ENCODE measurements at places on chromosomes 7 and 10. TPM values are rescaled to one million over a fixed set of nuclear protein-coding genes. Genes with fewer than 3 reads are reported as not detected.

GRCh38 chr10:101358706-101359300, 4.8 kb downstream of the BTRC start:
- H3K27me3 ChIP-seq, result no peaks in the 10 kb centered on the region
- H3K4me3 ChIP-seq, result no peak overlapping the region
- H3K4me1 ChIP-seq, result no peaks in the 10 kb centered on the region
- peak overlapping the region; percentile 58 for H3K27ac ChIP-seq
- no peaks in the 10 kb centered on the region for H3K36me3 ChIP-seq
- no peak for DNase-seq

Gene AP3M1
- 20.2 TPM for total RNA-seq

DNA sequence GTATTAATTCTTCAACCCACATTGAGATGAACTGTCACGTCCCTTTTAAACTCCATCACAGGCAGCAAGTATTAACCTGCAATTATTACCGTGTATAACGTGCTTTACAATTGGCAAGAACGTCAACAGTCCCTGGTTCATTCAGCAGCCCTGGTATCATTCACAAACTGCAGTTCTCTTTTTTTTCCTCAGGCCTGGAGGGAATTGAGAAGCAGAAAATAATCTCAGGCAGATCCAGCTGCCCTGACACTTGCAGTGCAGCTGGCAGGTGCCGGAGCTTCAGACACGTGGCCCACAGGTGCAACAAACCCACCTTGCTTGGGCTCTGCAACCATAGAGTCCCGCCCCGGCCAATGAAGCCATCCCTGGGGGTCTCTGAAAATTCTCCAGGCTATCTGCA, 137.3 kb downstream of the PLXNA4 start:
- H3K4me3 ChIP-seq, result no peak overlapping the region
- DNase-seq, result no peak
- H3K27me3 ChIP-seq, result no peaks in the 10 kb centered on the region
- peaks cover 47% of the 10 kb centered on the region for H3K4me1 ChIP-seq

GRCh38 chr7:18276380-18276779, 219.2 kb upstream of the HDAC9 start:
- H3K4me1 ChIP-seq, result no peaks in the 10 kb centered on the region
- no peaks in the 10 kb centered on the region for H3K36me3 ChIP-seq
- H3K4me3 ChIP-seq, result no peak overlapping the region
- H3K27me3 ChIP-seq, result no peaks in the 10 kb centered on the region
- no peak for DNase-seq

Gene HECW1
- total RNA-seq, result not detected

- no peaks in the 10 kb centered on the region for H3K27me3 ChIP-seq
- no peak overlapping the region for H3K27ac ChIP-seq
- H3K4me1 ChIP-seq, result no peaks in the 10 kb centered on the region
- no peaks in the 10 kb centered on the region for H3K36me3 ChIP-seq
- DNase-seq, result no peak
Measured at GRCh38 chr10:127151541-127151940, 44.9 kb downstream of the INSYN2A start.

DNA sequence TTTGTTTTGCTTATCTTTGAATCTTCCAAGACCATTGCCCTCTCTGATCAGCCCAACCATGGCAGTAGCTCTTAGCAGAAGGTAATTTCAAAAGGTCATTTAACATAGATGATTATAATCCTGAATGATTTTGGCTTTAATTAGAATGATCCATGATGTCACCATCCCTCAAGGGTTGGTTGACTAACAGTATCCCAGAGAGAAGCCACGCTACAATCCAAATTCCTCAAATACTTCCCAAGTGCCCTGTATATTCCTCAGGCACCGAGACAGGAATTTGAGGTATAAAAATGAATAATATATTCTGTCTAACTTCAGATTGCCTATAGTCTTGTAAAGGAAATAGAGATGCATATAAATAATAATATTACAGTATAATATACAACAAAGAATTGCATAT, 42.1 kb upstream of the TMEM196 start:
- no peak overlapping the region for H3K27ac ChIP-seq
- no peak for DNase-seq
- H3K27me3 ChIP-seq, result no peaks in the 10 kb centered on the region
- H3K36me3 ChIP-seq, result no peaks in the 10 kb centered on the region
- H3K4me1 ChIP-seq, result no peaks in the 10 kb centered on the region

DNA sequence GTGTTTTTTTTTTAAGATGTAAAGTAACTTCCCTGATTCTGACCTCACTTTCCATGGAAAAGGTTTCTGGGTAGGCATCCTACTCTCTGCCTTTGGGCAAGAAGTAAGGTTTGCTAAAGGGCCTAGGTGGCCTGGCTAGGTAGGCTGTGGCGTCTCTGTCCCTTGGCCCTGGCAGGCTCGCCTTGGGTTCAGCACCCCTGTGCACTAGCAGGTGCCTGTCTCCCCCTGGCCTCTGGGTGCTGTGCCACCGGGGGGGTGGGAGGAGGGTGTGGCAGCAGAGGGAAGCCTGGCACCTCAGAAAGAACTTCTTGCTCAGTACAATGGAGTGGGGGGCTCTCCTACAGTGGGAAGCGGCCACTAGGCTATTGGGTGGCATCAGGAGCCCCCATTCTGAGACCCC, 14.0 kb downstream of the TECPR1 start:
- no peaks in the 10 kb centered on the region for H3K4me1 ChIP-seq
- peaks cover 29% of the 10 kb centered on the region for H3K36me3 ChIP-seq
- no peak overlapping the region for H3K4me3 ChIP-seq
- H3K27me3 ChIP-seq, result no peaks in the 10 kb centered on the region
- no peak overlapping the region for H3K27ac ChIP-seq

GRCh38 chr10:94623572-94623971, 60.0 kb upstream of the CYP2C18 start:
- no peaks in the 10 kb centered on the region for H3K36me3 ChIP-seq
- H3K27me3 ChIP-seq, result no peaks in the 10 kb centered on the region
- no peak for DNase-seq

- DNase-seq, result no peak
- no peak overlapping the region for H3K4me3 ChIP-seq
- no peaks in the 10 kb centered on the region for H3K4me1 ChIP-seq
- no peaks in the 10 kb centered on the region for H3K36me3 ChIP-seq
- H3K27ac ChIP-seq, result no peak overlapping the region
- H3K27me3 ChIP-seq, result no peaks in the 10 kb centered on the region
Measured at GRCh38 chr7:137667633-137668387, 179.0 kb downstream of the DGKI start.

- H3K27ac ChIP-seq, result peak overlapping the region; percentile 96
- H3K27me3 ChIP-seq, result no peaks in the 10 kb centered on the region
- DNase-seq, result no peak
- H3K36me3 ChIP-seq, result no peaks in the 10 kb centered on the region
- no peak overlapping the region for H3K4me3 ChIP-seq
Measured at GRCh38 chr10:30786131-30786530, 156.6 kb upstream of the LYZL2 start.

DNA sequence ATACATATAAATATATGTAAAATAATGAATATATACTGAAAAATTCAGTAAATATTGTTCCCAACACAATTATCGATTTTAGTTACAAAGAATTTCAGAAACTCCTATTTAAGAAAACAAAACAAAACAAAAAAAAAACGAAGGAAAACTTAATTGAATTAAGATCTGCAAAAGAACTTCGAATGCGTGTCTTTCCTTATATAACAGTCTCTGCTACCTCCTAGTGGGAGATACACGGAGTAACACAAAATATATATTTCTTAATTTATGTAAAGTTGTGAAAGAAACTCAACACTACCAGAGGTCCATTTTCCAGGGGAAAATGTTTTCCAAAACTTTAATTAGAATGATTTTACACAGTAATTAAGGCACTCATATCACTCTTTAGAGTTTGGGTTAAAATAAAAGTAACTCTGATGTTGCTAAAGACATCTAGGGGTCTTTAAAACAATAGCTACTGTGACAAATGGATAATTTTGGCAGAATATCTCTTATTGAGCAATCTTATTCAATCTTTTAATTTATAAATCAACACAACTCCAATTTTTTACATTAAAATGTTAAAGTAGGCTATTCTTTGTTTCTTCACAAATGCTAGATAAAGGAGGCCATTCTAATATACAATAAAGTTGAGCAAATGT, 41.6 kb downstream of the NEBL start:
- no peak for DNase-seq
- H3K36me3 ChIP-seq, result peaks cover 72% of the 10 kb centered on the region
- no peak overlapping the region for H3K27ac ChIP-seq
- no peaks in the 10 kb centered on the region for H3K4me1 ChIP-seq

DNA sequence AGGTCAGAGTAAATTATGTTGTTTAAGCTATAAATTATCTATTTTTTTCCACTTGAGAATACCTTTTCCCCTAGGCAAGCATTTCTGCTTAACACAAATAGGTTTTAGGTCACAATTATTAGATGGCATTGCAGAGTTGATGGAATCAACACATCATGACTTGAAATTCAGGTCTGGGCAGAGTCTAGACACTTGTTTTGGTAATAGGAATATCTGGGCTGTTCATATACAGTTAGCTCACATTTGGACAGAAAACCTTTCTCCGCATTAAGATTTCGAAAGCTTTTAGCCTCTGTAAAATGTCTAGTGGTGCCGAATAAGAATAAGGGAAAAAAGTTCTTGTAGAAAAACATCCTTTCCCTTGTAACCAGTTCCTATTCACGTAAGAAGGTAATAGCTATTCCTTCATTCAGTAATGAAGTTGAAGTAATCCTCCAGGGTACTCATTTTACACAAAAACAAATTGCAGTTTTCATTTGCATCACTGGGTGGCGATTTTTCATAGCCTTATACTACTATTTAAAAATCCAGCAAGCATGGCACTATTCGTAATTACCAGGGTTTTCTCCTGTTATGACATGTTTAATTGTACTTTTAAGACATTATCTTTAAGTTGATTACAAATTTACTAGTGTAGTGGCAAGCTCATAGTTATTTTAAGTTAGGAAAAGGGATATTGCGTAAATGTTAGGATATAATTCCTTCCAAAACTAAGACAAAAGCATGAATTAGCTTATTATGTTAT, 37.0 kb downstream of the RPA3 start:
- no peak for DNase-seq
- H3K4me1 ChIP-seq, result peaks cover 21% of the 10 kb centered on the region
- peak overlapping the region; percentile 20 for H3K27ac ChIP-seq
- no peaks in the 10 kb centered on the region for H3K36me3 ChIP-seq
- H3K27me3 ChIP-seq, result no peaks in the 10 kb centered on the region

Gene LRIT1
- not detected for total RNA-seq

GRCh38 chr10:71433768-71434744, 37.3 kb downstream of the CDH23 start:
- H3K27me3 ChIP-seq, result no peaks in the 10 kb centered on the region
- H3K36me3 ChIP-seq, result no peaks in the 10 kb centered on the region
- H3K4me1 ChIP-seq, result peaks cover 18% of the 10 kb centered on the region
- no peak overlapping the region for H3K27ac ChIP-seq

Gene SSMEM1
- not detected for total RNA-seq

DNA sequence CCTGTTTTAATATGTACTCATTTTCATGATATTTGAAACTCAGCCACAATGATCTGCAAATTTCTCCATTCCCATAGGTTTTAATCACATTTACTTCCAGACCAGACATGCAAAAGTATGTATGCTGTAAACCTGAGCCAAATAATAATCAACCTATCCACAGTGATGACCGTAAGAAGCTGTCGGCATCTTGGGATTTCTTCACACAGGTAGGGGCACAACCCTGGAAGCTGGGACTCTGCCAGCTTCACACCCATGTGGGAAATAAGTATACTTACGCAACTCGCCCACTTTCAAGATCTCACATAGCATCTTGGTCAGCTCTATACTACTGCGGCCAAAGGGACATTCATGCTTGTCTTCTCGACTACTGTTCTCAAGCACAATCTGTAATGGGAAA, 352.3 kb downstream of the ELMO1 start:
- H3K36me3 ChIP-seq, result peaks cover 5% of the 10 kb centered on the region
- no peak overlapping the region for H3K4me3 ChIP-seq
- DNase-seq, result no peak

- no peaks in the 10 kb centered on the region for H3K4me1 ChIP-seq
- H3K36me3 ChIP-seq, result peaks cover 52% of the 10 kb centered on the region
Measured at GRCh38 chr10:12181065-12181775, 14.5 kb downstream of the NUDT5 start.

DNA sequence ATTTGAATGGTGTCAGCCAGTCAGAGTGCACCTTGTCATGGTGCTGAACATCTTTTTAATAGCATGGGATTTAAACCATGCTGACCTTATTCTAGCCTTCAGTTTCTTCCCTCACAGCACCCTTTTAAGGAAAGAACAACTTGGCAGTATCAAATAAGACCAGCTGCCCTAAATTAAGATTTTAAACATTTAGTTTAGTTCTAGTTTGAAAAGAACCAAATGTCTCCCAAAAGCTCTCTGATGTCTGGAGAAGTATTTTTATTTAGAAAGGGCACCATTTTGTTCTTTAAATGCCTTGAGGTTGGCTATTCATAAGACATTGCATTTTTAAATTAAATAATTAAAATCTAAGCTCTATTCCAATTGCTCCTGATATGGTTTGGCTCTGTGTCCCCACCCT, 121.1 kb downstream of the CCDC3 start:
- H3K4me1 ChIP-seq, result no peaks in the 10 kb centered on the region
- H3K27me3 ChIP-seq, result no peaks in the 10 kb centered on the region
- DNase-seq, result no peak
- H3K36me3 ChIP-seq, result no peaks in the 10 kb centered on the region
- no peak overlapping the region for H3K27ac ChIP-seq
- H3K4me3 ChIP-seq, result no peak overlapping the region

Gene ENO4
- 0.15 TPM for total RNA-seq

DNA sequence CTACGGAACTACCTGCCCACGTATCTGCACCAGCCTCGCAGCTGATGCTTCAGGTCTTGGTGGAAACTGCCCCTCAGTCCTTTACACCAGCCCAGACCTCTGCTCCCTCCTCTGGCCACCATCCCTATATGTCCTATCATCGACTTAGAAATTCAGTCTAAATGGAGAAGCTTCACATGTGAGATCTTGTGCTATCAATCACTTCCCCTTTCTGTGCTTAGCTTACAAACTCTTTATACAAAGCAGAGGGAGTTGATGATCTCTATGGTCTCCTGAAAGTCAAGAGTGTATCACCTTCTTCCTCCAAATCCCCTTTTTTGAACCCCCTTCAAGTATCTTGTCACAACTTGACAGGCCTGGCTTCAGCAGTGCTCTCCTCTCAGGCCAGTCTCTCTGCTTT, 30.7 kb downstream of the ZNF777 start:
- H3K36me3 ChIP-seq, result peaks cover 26% of the 10 kb centered on the region
- H3K4me1 ChIP-seq, result no peaks in the 10 kb centered on the region
- H3K4me3 ChIP-seq, result no peak overlapping the region
- DNase-seq, result no peak
